ENCODE measurements at places on chromosomes 4 and X. TPM values are rescaled to one million over a fixed set of nuclear protein-coding genes. Genes with fewer than 3 reads are reported as not detected.

CLGN gene
- polyA plus RNA-seq = 0.63 TPM

RXFP1 gene
- polyA plus RNA-seq = 0.13 TPM

GUCY1A1 gene
- polyA plus RNA-seq = not detected

GRIA3 gene
- 1.5 TPM for polyA plus RNA-seq

CYBB gene
- 0.03 TPM for polyA plus RNA-seq

CFAP99 gene
- 0.09 TPM for polyA plus RNA-seq

CLIC2 gene
- polyA plus RNA-seq = 0.08 TPM

GYPA gene
- not detected for polyA plus RNA-seq

MMGT1 gene
- polyA plus RNA-seq = 10.0 TPM

TMEM156 gene
- polyA plus RNA-seq = not detected

FOXR2 gene
- polyA plus RNA-seq = not detected

TLR7 gene
- polyA plus RNA-seq = 0.02 TPM

EVC gene
- polyA plus RNA-seq = 5.1 TPM

MGARP gene
- 4.5 TPM for polyA plus RNA-seq
